ENCODE measurements at places on chromosomes 12 and 14.

- DNase-seq, result peak; percentile 29
Measured at GRCh38 chr14:36518586-36519430, 1.2 kb downstream of the NKX2-1 start.

DNA sequence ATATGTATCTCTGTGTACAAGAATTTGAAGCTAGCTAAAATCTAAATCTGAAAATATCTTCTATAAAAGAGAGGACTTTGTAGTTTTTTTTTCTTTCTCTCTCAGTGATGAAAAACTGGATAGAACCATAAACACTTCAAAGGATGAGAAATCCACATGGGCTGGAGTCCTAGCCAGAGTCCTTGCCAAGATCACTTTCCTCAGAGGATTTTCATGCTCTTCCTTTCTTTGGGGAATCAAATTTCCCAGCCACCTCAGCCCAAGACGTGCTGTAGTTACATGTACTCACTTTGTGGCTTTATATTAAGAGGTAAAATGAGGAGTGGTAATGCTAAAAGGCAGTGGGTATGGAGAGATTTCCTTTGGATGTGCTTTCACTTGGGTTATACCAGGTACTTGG, 110.3 kb downstream of the SLC38A1 start:
- DNase-seq, result no peak

- DNase-seq, result no peak
Measured at GRCh38 chr14:96256407-96256806, 397 bp downstream of the BDKRB1 start.

- no peak for DNase-seq
Measured at GRCh38 chr12:83245156-83245555, 558.5 kb downstream of the TMTC2 start.

GRCh38 chr14:68474741-68475140, 318.1 kb downstream of the ZFP36L1 start:
- no peak for DNase-seq

DNA sequence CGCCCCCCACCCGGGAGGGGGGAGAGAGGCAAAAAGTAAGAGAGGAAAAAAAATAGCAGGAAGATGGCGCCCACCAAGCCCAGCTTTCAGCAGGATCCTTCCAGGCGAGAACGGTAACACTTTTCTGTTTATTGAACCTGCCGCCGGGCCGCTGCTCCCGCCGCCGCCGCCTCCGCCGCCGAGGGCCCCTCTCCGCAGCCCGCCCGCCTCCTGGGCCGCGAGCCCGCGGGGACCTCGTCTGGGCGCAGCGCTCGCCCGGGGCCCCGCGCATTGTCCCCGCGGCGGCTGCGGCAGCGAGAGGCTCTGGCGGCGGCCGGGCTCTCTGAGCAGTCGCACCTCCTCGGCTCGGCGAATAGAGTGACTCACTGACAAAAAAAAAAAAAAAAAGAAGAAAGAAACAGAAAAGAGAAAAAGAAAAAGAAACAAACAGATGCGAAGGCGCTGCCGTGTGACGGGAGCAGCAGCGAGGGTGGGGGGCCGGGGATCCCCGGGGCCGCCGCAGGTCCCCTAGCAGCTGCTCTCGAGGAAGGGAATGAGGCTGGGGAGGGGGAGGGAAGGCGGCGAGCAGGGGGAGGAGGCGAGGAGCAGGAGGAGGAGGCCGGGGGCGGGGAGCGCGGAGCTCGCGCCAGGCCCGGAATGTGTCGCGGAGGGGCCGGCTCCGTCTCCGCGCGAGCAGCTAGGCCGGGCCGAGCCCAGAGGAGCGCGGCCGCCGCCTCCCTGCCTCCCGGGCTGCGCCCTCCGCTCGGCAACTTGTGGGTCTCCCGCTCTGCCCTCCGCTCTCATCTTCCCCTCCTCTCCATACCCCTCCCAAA, 781 bp downstream of the NPAS3 start:
- DNase-seq, result peak; percentile 86

All from muscle of back (tissue), 13 donors.